ENCODE measurements at places on chromosomes 7 and 10.

- no peak for DNase-seq
These were observed 16.1 kb upstream of the PTTG1IP2 start for GRCh38 chr7:90453259-90453891.

GRCh38 chr7:22445140-22445743, 54.7 kb downstream of the STEAP1B start:
- DNase-seq = no peak

GRCh38 chr10:26243351-26243720, 26.8 kb downstream of the GAD2 start:
- DNase-seq = no peak

DNA sequence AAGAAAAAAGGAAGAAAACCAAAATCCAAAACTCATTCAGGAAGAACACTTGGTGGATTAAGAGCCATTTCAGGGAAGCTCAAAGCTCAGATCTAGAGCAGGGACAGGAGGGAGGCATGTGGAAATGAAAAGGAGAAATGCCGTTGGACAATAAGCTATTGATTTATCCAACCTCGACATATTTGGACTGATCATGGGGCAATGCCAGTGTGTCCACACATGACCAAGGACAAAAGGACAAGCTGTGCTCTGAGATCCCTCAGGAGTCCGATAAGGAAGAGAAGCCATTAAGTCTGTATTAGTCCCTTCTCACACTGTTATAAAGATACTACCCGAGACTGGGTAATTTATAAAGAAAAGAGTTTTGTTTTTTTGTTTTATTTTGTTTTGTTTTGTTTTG, 684.0 kb upstream of the CELF2 start:
- DNase-seq = no peak

DNA sequence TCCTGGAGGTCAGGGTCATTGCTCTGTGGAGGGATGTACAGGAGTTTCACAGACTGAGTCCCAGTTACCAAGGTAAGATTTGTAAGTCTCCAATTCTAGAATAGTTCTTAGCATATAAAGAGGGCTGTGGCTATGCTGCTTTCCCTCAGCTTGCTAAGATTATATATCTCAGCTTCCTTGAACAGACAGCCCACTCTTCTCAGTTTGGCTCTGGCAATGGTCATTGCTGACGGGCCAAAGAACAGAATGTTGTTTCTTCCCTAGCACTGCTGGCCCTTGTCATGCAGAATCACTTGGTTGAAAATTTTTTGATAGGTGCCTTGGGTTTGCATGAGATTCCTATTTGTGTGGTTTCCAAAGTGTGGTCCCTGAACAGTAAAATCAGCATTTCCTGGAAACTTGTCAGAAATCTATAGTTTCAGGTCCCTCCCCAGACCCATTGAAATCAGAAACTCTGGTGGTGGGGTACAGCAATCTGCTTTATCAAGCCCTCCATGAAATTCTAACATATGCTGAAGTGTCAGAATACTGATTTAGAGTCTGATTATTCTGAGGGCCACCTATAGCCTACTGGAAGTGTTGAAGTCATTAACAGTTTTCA, 38.2 kb downstream of the NRBF2 start:
- DNase-seq = no peak

DNA sequence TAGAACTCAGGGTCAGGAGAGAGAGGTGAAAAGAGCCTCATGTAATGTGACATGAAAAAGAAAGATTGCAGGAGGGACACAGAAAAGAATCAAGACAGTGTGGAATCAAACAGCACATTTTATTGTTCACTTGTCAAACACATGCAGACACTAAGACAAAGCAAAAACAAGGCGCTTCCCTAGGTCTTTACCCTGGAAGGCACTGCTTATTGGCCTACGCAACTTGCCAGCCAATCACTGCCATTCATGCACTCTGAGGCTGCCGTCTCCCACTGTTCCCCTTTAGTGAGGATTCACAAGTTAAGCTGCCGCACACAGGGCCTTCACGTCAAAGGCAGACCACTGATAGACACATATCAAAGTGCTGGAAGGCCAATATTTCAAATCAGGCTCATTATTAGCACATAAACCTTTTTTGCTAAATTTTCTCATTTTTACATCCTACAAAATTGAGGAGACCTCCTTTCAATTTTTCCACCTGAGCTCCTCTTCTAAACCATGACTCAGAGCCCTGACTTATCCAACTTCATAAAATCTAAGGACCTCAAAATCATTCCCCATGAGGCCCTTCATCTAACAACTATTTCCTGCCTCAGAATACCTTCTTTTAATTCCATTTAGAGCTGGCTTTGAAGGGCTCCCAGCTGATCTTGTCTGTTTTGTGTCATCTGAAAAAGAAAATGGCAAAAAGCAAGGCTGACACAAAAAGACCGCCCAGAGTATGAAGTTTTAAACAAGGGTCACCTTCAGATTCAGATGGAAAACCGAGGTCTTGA, 149.4 kb downstream of the CHCHD3 start:
- DNase-seq = no peak

DNA sequence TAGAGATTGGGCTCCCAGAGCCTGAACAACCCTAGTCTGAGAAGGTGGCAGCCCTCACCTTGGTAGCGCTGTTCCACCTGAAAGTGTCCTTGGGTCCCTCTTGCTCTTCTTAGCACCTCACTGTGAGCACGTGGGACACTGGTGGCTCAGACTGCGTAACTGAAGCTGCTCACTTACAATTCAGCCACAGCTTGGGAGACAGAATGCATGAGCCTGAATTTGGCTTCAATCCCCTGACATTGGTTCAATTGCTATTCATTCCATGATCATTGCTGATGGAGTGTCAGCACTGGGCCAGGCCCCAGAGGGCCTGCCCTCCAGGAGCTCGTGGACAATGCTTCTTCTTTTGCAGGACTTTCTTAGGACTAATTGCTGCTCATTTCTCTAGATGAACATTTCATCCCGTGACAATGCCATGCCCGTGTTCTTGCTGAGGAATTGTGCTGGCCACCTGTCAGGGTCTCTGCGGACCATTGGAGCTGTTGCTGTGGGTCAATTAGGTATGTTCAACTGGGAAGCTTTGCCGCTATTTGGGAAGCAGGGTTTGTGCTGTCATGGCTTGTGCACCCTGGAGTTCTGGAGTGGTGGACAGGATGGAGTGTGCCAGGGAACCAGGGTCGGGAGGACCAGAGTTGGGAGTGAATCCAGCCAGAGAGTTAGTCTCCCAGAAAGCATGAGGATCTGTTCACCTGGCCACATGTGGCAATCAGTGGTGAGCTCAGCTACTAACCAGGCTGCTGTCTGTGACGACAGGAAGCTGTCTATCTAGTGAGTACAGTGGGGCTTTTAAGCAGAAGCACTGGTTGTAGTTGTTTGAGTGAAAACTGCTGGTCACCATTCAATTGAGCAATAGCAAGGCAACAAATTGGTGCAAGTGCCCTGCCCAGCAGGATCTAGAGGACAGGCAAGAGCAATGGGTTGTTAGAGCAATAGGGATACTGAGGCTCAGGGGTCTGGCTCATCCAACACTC, 105.1 kb downstream of the WDFY4 start:
- DNase-seq = no peak

DNA sequence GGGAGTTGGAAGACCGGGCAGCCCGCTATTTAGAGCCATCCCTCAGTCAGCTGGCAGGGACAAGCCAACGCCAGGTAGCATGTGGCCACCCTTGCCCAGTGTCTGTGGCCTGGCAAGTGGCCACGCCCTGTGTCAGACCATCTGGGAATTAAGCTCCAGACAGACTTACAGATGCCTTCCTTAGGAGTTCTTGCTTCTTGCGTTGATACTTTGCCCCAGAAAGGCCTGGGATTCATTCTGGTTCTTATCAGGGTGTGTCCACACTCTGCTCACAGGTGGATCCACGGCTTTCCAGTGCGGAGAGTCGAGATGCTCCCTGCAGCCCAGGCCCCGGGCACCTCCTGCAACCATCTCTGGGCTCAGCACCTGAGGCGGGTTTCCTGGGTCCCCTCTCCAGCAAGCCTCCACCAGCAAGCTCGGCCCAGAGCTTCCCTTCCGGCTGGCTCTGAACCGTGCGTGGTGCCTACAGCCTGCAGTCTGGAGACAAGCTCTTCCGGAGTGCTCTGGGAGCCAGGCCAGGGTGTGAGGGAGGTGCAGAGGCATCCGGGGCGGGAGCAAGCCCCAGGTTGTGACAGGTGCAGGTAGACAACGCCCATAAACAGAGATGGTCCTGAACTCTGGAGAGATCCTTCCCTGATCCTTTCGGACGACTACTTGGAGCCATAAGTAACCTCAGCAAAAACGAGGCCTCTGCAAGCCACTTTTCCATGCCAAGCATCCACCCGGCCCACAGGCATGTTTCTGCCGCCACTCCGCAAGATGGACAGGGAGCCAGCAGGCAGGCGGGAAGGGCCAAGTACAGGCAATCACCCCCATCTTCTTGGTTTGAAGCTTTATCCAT, 32.3 kb upstream of the PPIF start:
- DNase-seq = no peak

All from activated T-cell treated with anti-CD3 and anti-CD28 coated beads for 24 hours (primary cell).